ENCODE measurements at places on chromosomes 7 and 10. TPM values are rescaled to one million over a fixed set of nuclear protein-coding genes. Genes with fewer than 3 reads are reported as not detected.
A peak's percentile ranks its signal among the peaks of the same experiment; 100 is the strongest.

The MRC1 gene
- not detected for total RNA-seq

The CRYGN gene
- total RNA-seq, result not detected

The NPC1L1 gene
- not detected for total RNA-seq

- H3K27ac ChIP-seq, result peak overlapping the region; percentile 66
- H3K27me3 ChIP-seq, result peaks cover 46% of the 10 kb centered on the region
- no peak overlapping the region for H3K4me3 ChIP-seq
- peaks cover 44% of the 10 kb centered on the region for H3K4me1 ChIP-seq
These were observed 1.9 kb upstream of the PLAU start for GRCh38 chr10:73908853-73909539.

DNA sequence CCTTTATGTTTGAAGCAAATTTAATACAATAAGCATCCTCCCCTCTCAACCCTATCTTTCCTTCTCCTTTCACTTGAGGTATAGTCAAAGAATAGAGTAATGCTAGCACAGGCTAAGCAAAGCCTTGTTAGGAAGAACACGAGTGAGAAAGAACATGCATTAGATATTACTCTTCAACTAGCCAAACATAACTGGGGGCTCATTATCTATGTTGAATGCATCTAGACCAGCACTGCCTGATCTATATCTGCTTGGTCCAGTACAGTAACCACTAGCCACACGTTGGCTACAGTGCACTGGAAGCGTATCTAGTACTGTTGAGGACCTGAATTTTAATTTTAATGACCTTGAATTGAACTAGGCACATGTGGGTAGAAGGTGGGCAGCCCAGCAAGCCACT, 21.0 kb downstream of the SFMBT2 start:
- peaks cover 59% of the 10 kb centered on the region for H3K4me1 ChIP-seq
- H3K27me3 ChIP-seq, result no peaks in the 10 kb centered on the region
- peaks cover 19% of the 10 kb centered on the region for H3K36me3 ChIP-seq
- no peak for DNase-seq
